ENCODE measurements at places on chromosomes 1 and 21.

DNA sequence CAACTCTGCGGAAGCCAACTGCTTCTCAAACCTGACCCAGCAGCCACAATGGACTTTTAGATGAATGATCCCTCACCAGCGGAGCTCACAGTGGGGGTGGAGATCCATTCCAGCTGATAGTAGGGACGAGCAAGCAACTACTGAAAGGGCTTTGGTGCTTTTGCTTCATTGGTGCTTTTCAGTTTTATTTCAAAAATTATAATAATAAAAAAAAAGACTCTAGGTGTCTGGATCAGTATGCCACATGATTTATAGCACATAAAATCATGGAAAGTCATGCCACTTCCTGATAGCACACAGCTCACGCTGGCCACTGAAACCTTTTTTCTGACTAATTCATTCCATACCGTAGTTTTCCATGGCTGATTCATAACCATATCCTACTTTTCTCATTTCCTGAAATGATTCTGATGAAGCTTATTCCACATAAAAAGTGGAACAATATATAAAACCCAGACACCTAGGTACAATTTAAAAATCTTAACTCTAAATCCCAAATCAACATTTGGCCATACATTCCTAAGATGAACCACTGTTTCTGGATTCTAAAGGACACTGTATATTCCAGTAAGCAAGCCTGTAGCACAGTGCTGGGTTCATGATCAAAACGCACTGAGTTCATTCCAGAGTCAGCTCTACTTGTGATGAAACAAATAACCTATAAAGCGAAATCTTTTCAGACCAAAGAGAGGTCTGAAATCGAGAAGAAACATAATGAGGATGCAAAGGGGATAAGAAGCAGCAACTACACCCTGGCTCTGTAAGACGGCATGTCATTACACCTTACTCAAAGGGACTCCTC, 41.3 kb upstream of the KCNE1 start:
- no peaks in the 10 kb centered on the region for H3K4me1 ChIP-seq
- no peak for DNase-seq
- no peak overlapping the region for H3K27ac ChIP-seq
- H3K4me3 ChIP-seq = no peak overlapping the region

GRCh38 chr1:185812934-185813333, 78.7 kb downstream of the HMCN1 start:
- H3K4me1 ChIP-seq = no peaks in the 10 kb centered on the region
- DNase-seq = no peak
- no peaks in the 10 kb centered on the region for H3K36me3 ChIP-seq
- no peak overlapping the region for H3K27ac ChIP-seq
- no peak overlapping the region for H3K4me3 ChIP-seq

- H3K27me3 ChIP-seq = no peaks in the 10 kb centered on the region
- H3K4me1 ChIP-seq = no peaks in the 10 kb centered on the region
- no peak overlapping the region for H3K27ac ChIP-seq
- H3K4me3 ChIP-seq = no peak overlapping the region
Observed at GRCh38 chr21:42465803-42466127, 30.3 kb downstream of the RSPH1 start.

GRCh38 chr1:231420959-231421545, 1.0 kb downstream of the EGLN1 start:
- H3K36me3 ChIP-seq = no peaks in the 10 kb centered on the region
- H3K27ac ChIP-seq = peak overlapping the region; percentile 95
- H3K4me1 ChIP-seq = peaks cover 47% of the 10 kb centered on the region
- H3K27me3 ChIP-seq = no peaks in the 10 kb centered on the region
- H3K4me3 ChIP-seq = peak overlapping the region; percentile 73

DNA sequence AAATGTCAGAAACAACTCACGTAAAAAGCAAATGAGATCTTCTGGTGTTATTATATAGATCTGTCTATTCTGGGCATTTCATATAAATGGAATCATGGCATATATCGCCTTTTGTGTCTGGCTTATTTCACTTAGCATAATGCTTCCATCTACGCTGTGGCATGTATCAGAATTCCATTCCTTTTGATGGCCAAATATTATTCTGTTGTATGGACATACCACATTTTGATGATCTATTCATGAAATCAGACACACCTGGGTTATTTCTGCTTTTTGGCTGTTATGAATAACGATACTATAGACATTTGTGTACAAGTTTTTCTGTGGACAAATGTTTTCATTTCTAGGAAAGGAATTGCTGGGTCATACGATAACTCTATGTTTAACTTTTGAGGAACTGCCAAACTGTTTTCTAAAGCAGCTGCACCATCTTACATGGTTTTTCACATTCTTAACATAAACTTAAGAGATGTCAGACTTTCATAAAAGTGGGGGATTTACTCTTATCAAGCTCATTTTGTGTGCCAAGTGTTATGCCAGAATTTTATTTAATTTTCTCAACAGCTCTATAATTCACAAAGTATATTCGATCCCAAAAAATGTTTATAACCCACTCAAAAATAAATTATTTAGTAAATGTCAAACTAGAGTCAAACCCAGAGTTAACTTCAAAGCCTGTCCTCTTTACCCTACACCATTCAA, 7.6 kb downstream of the ENAH start:
- H3K27me3 ChIP-seq = no peaks in the 10 kb centered on the region
- no peak overlapping the region for H3K4me3 ChIP-seq
- H3K27ac ChIP-seq = no peak overlapping the region
- DNase-seq = peak; percentile 79
- no peaks in the 10 kb centered on the region for H3K36me3 ChIP-seq

GRCh38 chr1:148290881-148291280, 138.8 kb upstream of the NBPF11 start:
- DNase-seq = no peak
- no peaks in the 10 kb centered on the region for H3K4me1 ChIP-seq
- H3K27me3 ChIP-seq = no peaks in the 10 kb centered on the region
- no peak overlapping the region for H3K27ac ChIP-seq
- no peaks in the 10 kb centered on the region for H3K36me3 ChIP-seq

DNA sequence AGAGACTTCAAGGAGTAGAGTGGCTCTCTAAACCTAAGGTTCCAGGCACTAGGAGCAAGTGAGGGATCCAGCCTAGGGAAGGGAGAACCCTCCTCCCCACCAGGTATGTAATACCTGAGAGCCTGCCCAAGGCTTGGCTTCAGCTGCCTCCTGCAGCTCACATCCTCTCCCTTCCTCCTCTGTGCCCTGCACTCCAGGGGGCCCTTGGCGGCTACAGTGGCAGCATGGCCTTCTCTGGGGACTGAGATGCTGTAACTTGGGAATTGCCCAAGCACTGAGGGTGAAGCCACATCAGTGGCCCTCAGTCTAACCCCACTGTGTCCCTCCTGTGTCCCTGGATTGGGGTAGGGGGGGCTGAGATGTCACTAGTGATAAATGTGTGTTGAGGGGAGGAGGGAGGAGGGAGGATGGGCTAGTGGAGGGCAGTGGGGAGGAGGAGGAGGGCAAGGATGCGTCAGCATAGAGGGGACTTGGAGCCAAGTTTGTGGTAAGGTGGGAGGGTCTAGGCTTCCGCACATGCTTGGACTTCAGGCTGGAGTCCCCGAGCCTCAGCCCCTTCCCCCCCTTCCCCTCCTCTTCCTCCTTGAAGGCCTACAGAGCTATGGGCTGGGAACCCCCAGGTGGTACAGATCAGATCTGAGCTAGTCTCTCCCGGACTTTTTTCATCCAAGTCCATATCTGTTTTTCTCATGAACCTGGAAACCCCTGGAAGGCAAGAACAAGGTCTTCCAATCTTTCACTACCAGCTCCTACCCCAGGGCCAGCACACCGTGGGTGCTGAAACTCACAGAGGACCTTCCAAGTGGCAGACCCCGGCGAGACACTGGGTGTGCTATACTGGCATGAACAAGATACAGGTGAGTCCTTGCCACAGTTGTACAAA, 17.5 kb downstream of the COL9A2 start:
- no peak for DNase-seq
- no peaks in the 10 kb centered on the region for H3K27me3 ChIP-seq
- no peak overlapping the region for H3K27ac ChIP-seq

GRCh38 chr1:171139890-171140289, 45.2 kb upstream of the FMO2 start:
- no peaks in the 10 kb centered on the region for H3K4me1 ChIP-seq
- no peak for DNase-seq
- no peaks in the 10 kb centered on the region for H3K27me3 ChIP-seq

DNA sequence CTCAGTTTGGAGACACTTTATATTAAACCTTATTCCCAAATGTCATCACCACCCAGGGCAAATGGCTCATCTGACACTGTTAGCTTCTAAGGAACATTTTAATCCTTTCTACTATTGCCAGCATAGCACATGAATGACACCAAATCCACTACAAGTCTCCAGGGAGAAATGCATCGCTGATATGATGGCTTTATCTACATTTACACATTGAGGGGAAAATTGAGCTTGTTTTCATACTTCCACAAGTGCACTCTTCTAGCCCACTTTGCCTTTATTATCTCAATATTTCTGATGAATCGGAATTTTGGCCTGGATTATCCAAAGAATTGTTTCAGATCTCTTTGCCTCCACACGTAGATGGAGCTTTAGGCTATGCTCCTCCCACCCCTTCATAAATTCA, 75.4 kb downstream of the RUNX1 start:
- H3K27ac ChIP-seq = no peak overlapping the region
- H3K4me1 ChIP-seq = peaks cover 39% of the 10 kb centered on the region

DNA sequence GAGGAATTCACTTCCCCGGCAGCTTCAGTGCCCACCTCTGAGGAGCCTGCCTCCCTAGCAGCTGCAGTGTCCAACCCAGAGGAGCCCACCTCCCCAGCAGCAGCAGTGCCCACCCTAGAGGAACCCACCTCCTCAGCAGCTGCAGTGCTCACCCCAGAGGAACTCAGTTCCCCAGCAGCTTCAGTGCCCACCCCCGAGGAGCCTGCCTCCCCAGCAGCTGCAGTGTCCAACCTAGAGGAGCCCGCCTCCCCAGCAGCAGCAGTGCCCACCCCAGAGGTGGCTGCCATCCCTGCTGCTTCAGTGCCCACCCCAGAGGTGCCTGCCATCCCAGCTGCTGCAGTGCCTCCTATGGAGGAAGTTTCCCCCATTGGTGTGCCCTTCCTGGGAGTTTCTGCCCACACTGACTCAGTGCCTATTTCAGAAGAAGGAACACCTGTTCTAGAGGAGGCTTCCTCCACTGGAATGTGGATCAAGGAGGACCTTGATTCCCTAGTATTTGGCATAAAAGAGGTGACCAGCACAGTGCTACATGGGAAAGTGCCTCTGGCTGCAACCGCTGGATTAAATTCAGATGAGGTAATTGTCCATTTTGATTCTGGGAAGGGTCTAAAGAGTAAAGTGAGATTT, 77.4 kb upstream of the BMP8A start:
- H3K27ac ChIP-seq = no peak overlapping the region
- no peaks in the 10 kb centered on the region for H3K27me3 ChIP-seq
- peaks cover 33% of the 10 kb centered on the region for H3K4me1 ChIP-seq
- H3K36me3 ChIP-seq = peaks cover 18% of the 10 kb centered on the region
- no peak overlapping the region for H3K4me3 ChIP-seq

GRCh38 chr1:167297222-167298214, 76.8 kb downstream of the POU2F1 start:
- DNase-seq = no peak
- H3K36me3 ChIP-seq = no peaks in the 10 kb centered on the region
- no peaks in the 10 kb centered on the region for H3K27me3 ChIP-seq
- H3K4me1 ChIP-seq = peaks cover 68% of the 10 kb centered on the region

GRCh38 chr1:108505763-108506070, 54.2 kb upstream of the EEIG2 start:
- DNase-seq = no peak
- no peaks in the 10 kb centered on the region for H3K36me3 ChIP-seq
- no peak overlapping the region for H3K27ac ChIP-seq
- no peak overlapping the region for H3K4me3 ChIP-seq
- H3K4me1 ChIP-seq = no peaks in the 10 kb centered on the region

DNA sequence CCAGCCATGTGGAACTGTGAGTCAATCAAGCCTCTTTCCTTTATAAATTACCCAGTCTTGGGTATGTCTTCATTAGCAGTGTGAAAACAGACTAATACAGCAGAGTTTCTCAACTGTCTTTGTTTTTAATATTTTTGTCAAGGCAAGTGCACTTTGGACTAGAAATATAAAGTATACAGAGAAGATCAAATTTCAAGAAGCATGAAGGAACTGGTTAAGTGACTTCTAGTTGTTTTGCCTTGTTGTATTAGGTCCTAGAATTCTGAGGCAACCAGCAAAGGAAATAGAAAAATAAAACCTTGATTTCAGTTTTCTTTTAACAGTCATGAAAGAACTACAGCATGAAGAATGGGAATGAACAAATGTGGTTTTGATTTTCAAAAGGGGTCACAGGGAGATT, 131.1 kb upstream of the PTGFR start:
- DNase-seq = no peak
- no peaks in the 10 kb centered on the region for H3K27me3 ChIP-seq
- H3K4me3 ChIP-seq = no peak overlapping the region
- no peaks in the 10 kb centered on the region for H3K36me3 ChIP-seq
- H3K4me1 ChIP-seq = no peaks in the 10 kb centered on the region

- H3K4me3 ChIP-seq = no peak overlapping the region
- no peak for DNase-seq
- H3K27ac ChIP-seq = no peak overlapping the region
- H3K4me1 ChIP-seq = no peaks in the 10 kb centered on the region
Observed at GRCh38 chr1:71850936-71851335, 431.4 kb downstream of the NEGR1 start.

DNA sequence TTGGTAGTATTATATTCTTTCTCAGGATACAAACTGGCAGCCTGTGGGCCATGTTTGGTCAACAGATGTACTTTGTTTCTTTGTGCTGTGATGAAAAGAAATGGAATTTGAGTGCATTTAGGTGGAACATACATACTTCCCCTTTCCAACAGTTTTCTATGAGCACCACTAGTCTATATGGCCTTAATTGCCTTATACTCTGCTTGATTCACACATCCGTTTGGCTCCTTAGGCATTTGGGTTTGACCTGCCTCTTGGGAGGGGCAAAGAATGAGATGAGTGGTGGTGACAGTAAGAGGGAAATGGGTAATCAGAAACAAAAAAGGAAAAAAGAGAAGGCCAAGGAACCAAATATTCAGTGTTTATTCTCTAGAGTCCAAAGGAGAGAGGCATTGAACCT, 17.0 kb downstream of the CFAP126 start:
- no peak for DNase-seq
- H3K27me3 ChIP-seq = no peaks in the 10 kb centered on the region
- no peak overlapping the region for H3K27ac ChIP-seq
- H3K4me1 ChIP-seq = peaks cover 19% of the 10 kb centered on the region
- no peak overlapping the region for H3K4me3 ChIP-seq

DNA sequence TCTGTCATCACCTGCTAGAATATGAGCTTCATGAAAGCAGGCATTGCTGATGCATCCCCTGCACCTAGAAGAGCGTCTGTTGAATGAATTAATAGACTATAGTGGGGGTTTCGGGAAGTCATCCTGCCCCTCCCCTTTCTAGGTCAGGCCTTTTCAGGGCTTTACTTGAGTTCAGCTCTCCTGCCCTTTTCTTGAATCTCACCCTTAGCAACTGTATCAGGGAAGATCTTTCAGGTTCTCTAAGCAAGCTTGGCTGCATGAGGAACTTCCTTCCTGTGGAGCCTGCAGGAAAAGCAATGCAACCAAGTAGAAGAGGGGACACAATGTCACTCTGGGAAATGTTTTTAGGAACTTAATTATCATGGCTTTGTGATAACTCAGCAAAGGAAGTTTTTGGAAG, 27.2 kb upstream of the KIAA0040 start:
- no peak overlapping the region for H3K27ac ChIP-seq
- no peak overlapping the region for H3K4me3 ChIP-seq
- no peak for DNase-seq
- H3K27me3 ChIP-seq = no peaks in the 10 kb centered on the region
- peaks cover 8% of the 10 kb centered on the region for H3K4me1 ChIP-seq
